ENCODE measurements at places on chromosomes 12 and 14.

GRCh38 chr12:132506328-132507160 is 16.6 kb downstream of the FBRSL1 start:
- peak; percentile 39 for DNase-seq

- no peak for DNase-seq
Observed at GRCh38 chr12:4213471-4213870, 60.1 kb upstream of the CCND2 start.

- DNase-seq = no peak
Observed at GRCh38 chr14:105070760-105071137, 5.5 kb upstream of the GPR132 start.

- DNase-seq = no peak
Observed at GRCh38 chr12:52631676-52632459, 13.5 kb upstream of the KRT73 start.

DNA sequence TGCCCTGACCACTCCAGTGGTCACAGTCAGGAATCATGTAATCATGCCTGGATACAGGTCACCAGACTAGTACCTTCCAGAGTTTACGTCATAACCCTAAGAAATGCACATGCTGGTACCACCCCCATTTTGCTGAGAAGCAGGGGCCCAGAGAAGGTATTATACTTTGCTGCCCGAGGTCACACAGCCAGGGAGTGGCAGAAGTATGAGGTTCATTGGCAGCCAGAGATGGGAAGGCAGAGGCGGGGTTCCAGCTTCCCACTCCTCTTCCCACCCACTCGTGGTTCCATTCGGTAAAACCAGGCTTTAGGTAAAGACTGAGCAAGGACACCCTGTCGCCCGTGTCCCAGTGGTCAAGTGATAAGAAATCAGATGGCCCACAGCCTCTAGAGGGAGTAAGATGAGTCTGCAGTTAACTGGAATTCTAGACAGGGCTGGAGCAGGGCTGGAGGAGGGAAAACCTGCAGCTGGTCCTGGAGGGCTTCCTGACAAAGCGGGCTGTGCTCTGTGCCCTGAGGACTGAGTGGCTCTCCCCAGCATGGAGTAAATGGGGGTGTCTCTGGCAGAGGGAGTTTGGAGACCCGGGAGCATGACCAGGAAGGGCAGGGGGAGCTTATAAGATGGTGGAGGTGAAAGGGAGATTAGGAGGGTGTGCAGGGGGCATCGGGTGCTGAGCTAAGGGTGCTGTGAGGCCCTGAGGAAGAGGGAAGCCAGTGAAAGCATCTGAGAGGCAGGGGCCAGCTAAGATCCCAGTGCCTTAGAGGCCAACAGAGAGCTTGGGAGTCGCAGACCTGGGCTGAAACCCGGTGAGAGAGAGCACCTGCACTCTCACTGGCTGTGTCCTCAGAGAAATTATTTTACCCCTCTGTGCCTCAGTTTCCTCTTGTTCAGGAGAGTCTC is 5.7 kb downstream of the FAM222A start:
- no peak for DNase-seq

Data from activated T-cell treated with anti-CD3 and anti-CD28 coated beads for 1 hour (primary cell).